Upper lobe of left lung (tissue), 6 donors: ENCODE measurements at places on chromosomes 12 and 14.

GRCh38 chr12:14681190-14681589 is 15.2 kb downstream of the GUCY2C start:
- DNase-seq: no peak

DNA sequence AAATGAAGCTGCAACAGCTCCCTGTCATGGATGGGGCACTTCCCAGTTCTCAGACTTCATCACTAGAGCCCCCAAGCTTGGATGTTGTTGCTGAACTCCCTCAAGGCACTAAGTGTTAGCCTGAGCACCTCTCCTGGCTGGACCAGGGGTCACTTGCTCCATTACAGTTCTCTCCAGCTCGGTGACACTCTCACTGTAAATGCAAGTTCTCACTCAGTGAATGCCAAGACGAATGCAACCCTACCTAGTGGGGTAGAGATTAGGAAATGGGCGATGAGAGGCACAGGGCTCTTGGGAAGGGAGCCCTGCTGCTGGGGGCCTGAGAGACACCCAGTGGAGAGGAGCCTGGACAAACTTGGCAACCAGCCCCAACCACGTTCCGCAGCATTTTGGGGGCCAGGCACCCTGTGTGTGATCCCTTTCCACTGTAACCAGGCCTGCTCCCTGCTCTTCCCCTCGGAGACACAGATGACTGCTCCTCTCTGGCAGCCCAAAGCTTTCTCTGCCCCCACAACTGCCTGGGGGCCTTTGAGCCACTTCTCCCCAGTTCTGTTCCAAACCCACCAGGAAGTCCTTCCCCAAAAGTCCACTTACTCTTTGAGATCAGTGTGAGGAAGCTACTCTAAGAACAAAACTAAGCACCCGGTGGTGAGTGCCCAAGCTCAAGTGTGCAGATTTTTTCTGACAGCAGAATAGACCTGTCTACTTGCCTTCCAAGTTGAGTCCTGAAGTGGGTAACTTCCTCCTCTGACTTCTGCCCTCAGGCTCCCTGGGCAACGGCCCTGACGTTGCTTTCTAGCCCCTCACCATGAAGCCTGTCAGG is 8.0 kb upstream of the SELPLG start:
- DNase-seq: no peak

DNA sequence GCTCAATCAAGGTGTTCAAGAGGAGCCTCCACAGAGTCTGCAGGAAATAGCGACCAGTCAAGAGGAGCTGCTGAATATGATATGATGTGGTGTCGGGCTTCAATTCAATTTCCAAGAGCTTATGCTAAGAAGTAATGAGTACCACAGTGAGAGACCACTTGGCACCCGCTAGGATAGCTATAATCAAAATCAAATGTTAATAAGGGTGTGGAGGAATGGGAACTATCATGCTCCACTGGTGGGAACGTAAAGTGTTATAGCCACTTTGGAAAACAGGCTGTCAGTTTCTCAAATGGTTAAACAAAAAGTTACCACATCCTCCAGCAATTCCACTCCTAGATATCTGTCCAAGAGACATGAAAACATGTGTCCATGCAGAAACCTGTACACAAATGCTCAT is 6.7 kb downstream of the POLR3B start:
- DNase-seq: no peak

- DNase-seq: no peak
These were observed 116.0 kb upstream of the LHX5 start for GRCh38 chr12:113587720-113588119.

GRCh38 chr14:59333668-59334067 is 131.5 kb downstream of the GPR135 start:
- no peak for DNase-seq

DNA sequence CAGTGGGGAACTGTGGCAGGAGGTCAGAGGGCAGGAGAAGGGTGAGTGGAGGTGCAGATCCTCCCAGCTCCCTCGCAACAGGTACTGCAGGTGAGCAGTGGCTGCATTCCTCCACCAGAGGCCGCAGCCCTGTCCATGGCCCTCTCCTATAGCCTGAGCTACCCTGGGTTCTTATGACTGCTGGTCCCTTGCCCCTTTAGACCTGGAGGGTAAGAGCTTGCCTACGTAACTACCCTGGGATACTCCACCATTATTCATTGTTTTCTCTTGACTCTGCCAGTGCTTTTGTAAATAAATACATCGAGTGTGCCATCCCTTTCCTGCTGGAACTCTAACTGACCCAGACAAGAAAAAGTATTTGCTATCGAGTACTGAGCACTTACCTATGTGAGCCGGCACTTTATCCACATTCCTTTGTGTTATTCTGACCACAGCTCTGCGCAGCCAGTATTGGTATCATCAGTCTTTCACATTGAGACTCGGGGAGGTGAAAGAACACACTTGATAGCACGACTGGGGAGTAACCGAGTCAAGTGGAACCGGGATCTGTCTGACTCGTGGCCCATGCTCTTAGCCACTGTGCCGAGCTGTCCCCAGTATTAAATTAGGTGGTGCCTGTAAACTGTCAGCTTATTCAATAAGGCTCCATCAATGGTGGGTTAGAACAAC is 38.5 kb downstream of the LTBP2 start:
- DNase-seq: peak; percentile 55

DNA sequence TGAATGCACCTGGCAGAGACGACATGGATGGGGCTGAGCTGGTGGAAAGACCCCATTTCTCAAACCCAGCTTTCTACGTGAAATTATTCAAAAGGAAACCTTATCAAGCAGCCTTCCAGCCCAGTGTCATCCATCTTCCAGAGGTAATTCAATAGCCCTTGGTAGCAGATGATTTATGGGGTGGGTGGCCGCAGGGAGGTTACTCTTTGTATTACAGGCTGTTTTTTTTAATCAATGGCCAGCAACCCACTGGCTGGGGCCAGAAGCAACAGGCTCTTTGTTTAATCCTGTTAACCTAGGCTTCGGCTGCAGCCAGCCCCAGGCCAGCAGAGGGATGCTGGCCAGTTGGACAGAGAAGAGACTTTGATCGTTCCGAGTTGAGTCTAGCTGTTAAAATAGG is 139.8 kb upstream of the SRRM4 start:
- no peak for DNase-seq

- peak; percentile 82 for DNase-seq
These were observed 29.3 kb downstream of the DUSP16 start for GRCh38 chr12:12533238-12533829.
